ENCODE measurements at places on chromosomes 1 and 21.

DNA sequence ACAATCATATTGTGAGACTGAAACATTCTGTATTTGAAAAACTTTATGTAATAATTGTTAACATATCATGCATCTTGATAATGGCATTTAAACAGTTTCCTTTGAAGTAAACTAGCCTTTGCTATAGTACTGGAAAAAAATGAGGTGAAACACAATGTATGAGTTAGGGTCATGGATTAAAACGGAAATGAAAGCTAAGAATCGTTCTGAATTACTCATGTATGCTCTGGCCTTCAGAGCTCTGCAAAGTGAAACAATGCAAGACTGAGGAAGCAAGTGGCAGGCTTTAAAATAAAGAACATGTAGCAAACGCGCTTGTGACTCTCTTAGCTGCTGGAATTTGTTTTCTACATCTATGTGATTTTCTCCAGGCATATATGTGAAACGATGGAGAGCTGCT lies 317.1 kb downstream of the DPYD start:
- DNase-seq, result no peak

DNA sequence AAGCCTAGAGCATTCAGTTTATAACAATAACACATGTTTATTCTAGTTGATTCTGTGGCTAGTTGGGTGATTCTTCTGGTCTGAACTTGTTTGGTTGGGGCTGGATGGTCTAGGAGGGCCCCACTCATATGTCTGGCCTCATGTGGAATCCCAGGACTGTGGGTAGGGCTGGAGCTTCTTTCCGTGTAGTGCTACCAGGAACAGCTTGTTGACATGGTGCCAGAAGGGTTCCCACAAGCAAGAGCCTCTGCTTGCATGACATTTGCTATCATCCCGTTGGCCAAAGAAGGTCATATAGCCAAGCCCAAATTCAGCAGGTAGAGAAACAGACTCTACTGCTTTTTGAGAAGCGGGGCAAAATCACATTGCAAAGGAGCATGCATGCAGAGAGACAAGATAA lies 67.6 kb upstream of the PPP2R5A start:
- no peak for DNase-seq

GRCh38 chr1:189185097-189185496 lies 1292.6 kb downstream of the BRINP3 start:
- DNase-seq, result no peak

GRCh38 chr1:224881762-224882211 lies 47.7 kb upstream of the DNAH14 start:
- no peak for DNase-seq

DNA sequence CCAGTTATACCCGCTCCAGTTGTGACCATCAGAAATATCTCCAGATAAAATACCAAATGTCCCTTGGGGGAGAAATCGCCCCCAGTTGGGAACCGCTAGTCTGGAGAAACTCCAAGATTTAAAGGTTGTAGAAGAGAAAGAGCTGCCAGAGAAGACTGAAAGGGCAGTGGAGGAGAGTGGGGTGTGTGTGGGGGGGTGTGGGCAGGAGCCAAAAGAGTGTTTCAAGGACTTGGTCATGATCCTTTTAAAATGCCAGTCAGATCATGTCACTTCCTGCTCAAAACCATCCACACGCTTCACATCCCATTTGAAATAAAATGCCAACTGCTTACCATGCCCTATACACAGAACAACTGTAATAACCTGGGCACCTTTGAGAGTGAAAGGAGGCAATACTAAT lies 3.4 kb upstream of the HEYL start:
- no peak for DNase-seq

GRCh38 chr1:5002676-5003075 lies 348.3 kb downstream of the AJAP1 start:
- DNase-seq, result no peak

DNA sequence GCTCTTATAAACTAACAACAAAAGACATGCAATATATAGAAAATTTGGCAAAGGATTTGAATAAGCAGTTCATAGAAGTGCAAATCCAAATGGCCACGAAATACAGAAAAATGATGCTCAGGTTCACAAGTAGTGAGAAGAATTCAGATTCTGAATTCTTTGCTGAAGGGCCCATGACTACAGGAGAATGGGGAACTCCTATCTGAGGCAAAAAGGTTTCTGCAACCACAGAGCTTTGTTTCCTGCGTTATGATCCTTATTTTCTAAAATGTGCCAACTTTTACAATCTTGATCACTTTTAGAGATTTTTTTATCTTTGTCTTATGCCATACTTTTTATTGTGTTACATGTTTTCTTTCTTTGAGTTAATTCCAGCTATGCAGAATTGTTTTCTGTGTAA lies 91.3 kb downstream of the ITSN1 start:
- DNase-seq, result no peak

DNA sequence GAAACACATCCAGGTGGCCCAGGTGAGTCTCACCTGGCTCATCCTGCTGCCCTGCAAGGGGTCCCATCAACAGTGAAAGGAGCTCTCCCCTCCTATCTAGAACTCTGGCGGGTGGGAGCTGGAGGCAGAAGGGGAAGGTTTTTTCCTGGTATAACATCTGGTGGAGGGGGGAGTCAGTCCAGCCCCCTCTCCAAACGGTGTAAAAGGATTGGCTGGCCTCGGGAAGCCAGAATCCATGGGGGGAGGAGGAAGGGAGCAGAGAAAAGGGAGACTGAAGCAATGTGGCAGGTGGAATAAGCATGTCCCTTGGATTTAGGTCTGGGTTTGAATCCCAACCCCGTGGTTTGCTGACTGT lies 1.2 kb upstream of the CAMK2N1 start:
- peak; percentile 56 for DNase-seq

DNA sequence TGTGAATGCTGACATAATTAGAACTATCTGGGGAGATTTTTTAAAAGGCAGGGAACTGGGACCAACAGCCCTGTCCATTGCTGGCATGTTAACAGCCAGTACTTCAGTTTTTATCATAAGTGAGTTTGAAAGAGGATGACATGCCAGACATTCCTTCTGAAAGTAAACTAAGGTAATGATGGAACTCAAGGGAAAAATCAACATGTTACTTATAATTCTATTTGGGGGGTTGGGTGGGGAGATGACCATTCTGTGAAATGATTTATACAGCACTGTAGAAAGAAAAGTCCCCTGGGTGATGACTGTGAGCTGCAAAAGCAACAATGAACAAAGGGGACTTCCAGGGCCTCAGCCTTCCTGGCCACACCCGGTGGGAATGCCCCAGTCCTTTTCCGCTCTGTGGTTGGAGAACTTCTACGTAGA lies 5.4 kb upstream of the LAMC2 start:
- no peak for DNase-seq
